ENCODE measurements at places on chromosomes 6 and 20.

DNA sequence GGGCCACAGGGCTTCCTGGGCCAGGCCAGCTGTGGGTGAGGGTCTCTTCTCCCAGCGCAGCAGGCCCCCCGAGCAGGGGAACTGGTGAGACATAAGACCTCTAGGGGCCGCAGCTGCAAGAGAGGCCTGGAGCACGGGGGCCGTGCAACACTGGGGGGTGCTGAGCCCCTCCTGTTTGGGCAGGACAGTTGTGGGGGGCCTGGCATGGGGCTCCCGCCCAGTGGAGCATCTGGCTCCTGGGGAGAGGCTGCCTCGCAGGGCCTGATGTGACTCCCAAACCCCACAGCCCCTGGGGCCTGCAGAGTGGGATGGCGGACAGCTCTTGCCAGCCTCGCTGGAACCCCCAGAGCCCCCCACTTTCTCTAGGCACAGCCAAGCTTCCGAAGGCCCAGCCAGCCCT, 16.9 kb upstream of the GATA5 start:
- no peak for DNase-seq

DNA sequence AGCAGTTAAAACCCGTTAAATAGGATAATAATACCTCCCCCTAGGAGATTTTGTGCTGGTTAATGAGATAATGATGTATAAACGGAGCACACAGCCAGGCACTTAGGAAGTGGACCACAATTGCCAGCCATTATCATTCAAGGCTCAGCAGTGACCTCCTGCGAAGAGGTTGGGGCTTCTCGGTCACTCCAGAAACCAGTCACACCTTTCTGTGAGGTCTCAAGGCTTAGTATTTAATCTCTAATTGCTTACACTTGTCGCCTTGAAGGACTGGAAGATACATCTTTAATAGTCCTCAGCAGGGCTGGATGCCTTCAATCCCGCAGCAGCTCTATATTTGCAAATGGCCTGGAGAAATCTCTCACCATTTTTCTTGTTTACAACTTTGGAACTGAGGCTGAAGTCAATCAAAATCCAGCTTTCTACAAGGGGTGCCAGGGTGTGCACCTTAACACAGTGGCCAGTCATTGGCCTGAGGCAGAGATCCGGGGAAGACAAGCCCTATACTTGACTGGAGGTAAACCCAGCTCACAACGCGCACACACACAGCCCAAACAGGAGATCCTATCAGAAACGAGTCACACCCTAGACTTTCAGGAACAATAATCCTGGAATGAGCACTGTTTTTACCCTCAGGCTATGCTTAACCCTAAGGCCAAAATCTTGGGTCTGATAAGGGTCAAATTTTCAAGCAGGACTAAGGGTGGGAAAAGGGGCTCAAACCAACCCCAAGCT, 1.2 kb downstream of the POU5F1 start:
- DNase-seq: no peak

GRCh38 chr6:116010790-116011401, 49.8 kb downstream of the FRK start:
- peak; percentile 25 for DNase-seq

GRCh38 chr20:46268131-46268614, 40.1 kb downstream of the CDH22 start:
- DNase-seq: no peak

GRCh38 chr6:96059586-96059985, 43.8 kb downstream of the FUT9 start:
- no peak for DNase-seq

GRCh38 chr6:139588076-139588639, 213.7 kb upstream of the CITED2 start:
- DNase-seq: peak; percentile 53

DNA sequence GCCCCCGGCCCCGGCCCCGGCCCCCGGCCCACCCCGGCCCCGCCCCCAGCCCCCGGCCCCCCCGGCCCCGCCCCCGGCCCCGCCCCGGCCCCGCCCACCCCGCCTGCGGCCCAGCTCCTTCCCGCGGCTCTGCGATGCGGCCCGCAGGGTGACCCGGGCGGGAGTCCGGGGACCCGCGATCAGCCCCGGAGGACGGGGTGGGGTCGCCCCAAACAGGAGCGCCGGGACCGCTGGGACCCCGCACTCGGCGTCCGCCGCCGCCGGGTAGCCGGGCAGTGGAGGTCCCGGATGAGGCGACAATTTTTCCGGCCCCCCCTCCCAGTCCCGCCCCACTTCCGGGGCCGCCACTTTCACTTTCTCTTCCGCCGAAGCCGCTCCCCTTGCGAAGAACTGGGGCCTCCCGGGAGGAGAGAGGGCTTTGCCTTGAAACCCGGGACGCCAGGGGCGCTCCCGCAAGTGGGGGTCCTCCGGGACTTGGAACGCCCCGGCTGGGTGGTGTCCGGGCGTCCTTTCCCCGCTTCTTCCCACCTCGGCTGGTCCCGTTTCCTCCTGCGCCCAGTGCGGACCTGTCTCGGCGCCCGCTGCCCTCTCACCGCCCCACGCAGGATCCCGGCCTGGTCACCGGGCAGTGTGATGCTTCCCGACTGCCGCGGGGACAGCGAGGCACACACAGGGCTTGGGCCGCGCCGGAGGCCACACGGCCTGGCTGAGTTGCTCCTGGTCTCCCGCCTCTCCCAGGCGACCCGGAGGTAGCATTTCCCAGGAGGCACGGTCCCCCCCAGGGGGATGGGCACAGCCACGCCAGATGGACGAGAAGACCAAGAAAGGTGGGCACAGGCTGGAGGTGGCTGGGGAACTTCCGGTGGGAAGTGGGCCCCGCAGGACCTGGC, at the start of gene RBCK1:
Gene RBCK1, plus strand, starts transcription at position 347 of the 890 bp plus-strand sequence. Its CDS starts 459 bp downstream, at position 806.
- peak; percentile 81 for DNase-seq

DNA sequence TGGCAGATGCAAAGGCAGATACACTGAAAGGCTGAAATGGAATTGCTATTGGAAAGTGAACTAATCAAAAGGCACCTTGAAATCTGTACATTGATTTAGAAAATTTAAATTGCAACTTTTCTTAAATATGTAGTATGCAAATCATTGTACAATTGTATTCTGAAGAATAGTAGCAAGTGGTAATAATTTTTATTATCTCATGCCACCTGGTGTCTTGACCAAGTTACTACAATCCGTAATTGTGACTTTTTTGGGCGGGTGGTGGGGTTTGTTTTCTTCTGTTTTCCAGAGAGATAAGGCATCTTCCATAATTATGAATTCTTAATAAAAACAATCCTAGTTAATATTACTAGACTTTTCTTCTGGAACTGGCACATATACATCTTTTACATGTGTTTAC, 12.5 kb upstream of the BCKDHB start:
- DNase-seq: no peak

DNA sequence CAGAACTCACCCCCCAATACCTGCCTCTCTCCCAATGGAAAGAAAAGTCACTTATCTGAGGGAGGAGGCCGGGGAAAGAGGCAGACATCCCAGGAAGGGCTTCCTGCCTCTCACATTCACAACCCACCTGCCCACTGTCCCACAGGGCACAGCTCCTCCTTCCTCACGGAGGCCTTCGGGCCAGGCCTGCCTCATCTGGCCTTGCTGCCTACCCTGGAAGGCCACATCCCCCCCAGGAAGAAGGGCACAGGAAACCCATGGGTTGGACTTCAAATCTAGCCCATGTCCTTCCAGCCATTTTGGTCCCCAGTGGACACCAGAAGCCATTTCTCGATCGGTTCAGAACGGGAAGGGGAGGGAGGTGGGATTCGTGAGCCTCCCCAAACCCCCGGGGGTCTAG, 162.0 kb downstream of the PREX1 start:
- no peak for DNase-seq

GRCh38 chr20:45041464-45042337, 59.2 kb downstream of the KCNS1 start:
- DNase-seq: no peak

Data from gastrocnemius medialis (tissue), 4 donors.